ENCODE measurements at places on chromosomes 2 and 18.

- DNase-seq = no peak
Measured at GRCh38 chr2:15808204-15808910, 132.0 kb upstream of the MYCN start.

- DNase-seq = no peak
Measured at GRCh38 chr2:214328941-214329340, 81.9 kb upstream of the VWC2L start.

GRCh38 chr18:72762515-72763122, 105.2 kb downstream of the NETO1 start:
- DNase-seq = no peak

GRCh38 chr2:134683561-134684112, 35.2 kb downstream of the TMEM163 start:
- no peak for DNase-seq

GRCh38 chr2:223386189-223386588, 216.0 kb downstream of the SCG2 start:
- DNase-seq = no peak

DNA sequence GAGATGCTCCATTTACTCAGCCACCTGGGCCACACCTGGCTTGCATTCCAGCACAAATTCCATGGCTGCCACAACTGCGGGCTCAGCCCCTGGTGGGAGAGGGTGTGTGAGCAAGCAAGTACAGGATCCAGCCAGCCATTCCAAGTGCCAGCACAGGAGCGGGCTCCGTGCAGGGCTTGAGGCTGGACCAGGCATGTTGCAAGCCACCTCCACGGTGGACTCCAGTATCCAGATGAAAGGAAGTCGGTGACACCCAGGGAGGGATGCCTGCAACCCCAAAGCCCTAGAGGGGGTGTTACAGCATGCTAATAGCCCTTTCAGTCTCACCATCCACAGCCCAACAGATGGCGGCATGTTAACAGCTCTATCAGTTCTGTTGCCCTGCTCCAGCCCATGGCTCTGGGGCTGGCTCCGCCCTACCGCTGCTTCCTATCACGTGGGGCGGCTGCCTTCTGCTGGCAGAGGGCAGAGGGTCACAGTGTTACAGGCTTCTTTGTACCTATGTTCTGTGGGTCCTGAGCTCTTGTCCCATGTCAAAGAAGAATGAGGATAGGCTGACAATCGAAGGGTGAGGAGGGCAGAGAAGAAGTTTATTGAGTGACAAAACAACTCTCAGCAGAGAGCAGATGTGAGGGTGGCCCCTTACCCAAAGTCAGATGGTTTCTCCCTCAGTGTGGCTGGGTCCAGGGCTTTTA, 11.7 kb upstream of the GORASP2 start:
- no peak for DNase-seq

- DNase-seq = no peak
Measured at GRCh38 chr2:158717366-158718195, 77.5 kb upstream of the DAPL1 start.

DNA sequence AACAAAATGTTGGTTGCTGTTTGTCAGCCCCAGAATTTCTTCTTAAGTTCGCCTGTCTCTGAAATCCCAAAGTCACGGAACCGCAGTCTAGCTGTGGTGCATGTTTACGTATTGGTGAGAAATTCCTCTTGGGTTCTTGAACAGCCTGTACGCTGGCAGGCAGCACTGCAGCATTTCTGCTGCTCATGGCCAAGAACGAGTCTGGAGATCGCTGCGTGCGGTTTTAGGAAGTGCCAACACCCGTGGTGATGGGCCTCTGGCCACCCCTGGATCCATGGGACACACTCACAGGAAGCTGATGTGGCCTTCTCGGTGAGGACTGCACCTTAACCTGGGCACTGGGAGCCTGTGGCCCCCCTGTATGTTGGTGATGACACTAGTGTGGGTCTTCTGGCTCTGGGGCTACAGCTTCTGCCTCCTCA, 23.7 kb downstream of the ASB1 start:
- no peak for DNase-seq

GRCh38 chr18:43780782-43781340, 503.6 kb upstream of the SYT4 start:
- no peak for DNase-seq

GRCh38 chr2:149399934-149400615, 69.7 kb downstream of the LYPD6 start:
- no peak for DNase-seq

GRCh38 chr2:159256159-159256558, 30.3 kb downstream of the WDSUB1 start:
- no peak for DNase-seq

GRCh38 chr2:189304360-189304759, 124.8 kb upstream of the COL5A2 start:
- DNase-seq = peak; percentile 35

GRCh38 chr2:1636791-1637415, 107.4 kb downstream of the PXDN start:
- DNase-seq = no peak

- peak; percentile 68 for DNase-seq
Measured at GRCh38 chr2:64654063-64654811, 524 bp upstream of the SERTAD2 start.

DNA sequence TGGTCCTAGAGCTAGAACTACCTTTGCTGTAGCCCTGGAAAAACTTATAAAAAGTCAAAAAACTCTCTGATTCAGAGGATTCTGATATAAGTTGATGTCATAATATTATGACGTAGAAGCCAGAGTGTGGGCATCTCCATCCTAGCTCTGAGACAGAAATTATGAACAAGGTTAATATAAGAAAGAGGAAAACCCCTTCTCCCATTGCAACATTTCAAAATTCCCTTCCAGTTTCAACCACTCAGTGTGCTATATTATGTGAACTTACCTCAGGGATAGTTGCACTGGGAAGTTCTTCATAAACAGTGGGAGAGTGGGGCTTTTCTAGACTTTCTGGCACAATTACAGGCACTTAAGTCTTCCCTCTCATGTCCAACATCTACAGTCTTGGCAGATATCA, 171.6 kb downstream of the PIK3C3 start:
- no peak for DNase-seq

DNA sequence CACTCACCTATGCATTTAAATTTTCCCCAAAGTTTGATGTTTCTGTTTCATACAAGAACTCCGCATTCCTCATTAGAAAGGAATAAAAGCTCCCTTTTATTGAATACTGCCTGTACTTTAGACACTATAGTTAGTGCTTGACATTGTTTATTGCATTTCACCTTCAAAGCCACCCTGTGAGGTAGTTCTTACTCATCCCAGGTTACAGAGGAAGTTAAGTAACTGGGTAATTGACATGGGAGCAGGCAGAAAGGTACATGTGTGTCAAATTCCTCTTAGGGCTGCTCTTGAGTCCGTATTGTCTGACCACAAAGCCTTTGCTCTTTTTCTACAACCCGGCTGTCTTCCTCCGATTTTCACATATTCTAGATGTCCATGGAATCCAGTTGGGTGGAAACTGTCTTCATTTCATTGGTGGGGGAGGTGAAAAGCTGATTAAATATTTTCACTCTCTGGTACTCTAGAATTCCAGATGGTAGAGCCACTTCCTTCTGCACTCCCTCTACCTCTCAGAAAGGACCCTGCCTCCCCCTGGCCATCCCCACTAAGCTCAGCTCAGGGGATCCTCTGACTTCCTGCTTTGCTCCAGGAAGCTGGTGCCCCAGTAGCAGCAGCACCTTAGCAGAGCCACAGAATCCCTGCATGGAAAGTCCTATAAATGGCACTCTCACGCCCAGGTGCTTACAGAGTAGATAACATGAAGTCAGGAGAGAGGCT, 319.2 kb downstream of the LRATD1 start:
- DNase-seq = no peak

GRCh38 chr2:218694405-218695145, 16.1 kb upstream of the TTLL4 start:
- no peak for DNase-seq

- no peak for DNase-seq
Measured at GRCh38 chr2:15094161-15094560, 461.6 kb downstream of the LRATD1 start.

DNA sequence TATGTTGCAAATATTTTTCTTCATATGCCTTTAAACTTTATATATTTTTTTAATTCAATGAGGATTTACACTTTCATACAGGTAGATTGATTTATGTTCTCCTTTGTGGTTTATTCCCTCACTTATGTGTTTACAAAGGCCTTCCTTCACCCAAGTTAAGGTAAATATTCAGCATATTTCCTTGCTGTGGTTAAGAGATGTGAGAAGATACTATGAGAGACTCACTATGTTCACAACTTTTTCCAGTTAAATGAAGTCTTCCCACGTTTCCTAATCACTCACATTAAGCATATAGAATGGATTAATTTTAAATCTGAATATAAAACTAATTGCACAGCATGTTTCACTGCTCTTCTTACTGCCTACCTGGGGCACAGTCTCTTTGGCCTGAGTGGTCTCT, 597 bp downstream of the PECR start:
- no peak for DNase-seq

- no peak for DNase-seq
Measured at GRCh38 chr2:219380926-219381325, 6.8 kb downstream of the DNPEP start.

GRCh38 chr2:27738349-27739057, 33.0 kb upstream of the MRPL33 start:
- DNase-seq = no peak

DNA sequence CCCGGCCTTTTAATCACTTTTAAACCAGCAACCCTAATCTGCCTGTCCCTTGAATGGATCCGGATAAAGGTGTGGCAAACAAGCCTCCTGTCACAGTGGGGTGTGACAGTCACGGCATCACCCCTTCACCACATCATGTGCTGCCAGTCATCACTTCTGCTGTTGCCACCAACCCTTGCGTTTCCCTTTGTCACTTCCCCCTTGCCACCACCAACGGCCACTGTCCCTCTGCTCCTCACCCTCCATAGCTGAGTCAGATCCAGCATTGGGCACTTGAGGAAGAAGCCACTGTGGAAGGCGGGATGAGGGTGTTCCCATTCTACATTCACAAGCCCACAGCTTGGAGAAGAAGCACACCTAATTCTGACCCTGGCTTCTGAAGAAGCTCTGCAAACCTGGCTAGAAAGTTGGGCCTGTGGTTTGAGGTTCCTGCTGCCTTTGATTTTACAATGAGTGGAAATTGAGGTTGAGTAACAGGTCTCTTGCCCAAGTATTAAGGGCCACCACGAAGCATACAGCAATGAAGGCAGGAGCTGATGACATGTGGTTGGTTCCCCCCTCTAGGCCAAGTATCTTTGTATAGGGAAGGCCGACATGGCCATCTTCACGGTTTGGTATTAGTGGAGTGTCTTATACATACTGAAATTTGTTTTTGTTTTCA, 22.9 kb upstream of the DARS1 start:
- DNase-seq = peak; percentile 47

DNA sequence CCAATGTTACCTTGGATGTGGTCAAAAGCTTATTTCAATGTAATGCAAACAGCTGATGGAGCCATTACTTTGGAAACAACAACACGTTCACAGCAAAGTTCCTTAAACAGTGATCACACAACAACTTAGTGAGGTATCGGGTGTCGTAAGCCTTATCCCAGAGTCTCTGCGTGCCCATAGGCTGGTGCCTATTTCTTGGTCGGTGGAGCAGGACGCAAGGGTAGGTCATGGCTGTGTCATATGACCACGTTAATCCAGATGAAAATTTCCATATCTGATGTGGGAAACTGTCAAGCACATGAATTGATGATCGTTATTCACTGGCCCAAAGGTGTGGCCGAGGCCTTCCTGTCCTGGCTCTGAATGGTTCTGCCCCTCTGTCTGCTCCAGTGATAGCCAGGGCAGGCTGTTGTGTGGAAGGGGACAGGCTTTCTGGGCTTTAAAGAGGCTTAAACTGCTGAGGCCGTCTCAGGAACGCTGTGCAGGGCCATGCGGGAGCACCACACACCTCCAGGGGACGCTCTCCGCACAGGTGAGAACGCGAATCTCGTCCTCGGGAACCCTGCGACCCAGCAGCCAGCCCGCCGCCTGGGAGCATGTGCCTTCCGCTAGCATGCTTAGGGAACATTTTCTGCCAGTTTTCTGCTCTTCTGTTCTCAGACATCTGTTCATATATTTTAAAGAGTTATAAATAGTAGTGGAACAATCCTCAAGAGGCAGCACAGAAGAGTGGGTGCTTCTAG, 90.6 kb downstream of the KCTD1 start:
- DNase-seq = no peak

DNA sequence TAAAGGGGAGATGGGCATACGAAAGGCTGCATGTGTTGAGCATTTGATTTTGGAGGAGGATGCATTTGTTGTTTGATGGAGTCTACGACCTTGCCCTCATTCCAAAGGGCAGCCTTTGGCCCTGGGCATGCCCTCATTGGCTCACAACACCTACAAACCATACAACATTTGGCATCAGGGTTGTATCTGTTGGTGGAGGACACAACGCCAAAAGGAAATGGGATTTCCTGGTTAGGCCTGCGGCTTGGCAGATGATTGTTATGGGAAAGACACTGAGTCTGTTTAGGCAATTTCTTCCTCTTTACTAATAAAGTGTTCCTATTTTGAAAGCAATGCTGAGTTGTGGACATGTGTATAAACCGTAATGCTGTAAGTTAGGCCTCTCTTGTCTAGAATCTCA, 246.9 kb downstream of the LDLRAD4 start:
- no peak for DNase-seq

DNA sequence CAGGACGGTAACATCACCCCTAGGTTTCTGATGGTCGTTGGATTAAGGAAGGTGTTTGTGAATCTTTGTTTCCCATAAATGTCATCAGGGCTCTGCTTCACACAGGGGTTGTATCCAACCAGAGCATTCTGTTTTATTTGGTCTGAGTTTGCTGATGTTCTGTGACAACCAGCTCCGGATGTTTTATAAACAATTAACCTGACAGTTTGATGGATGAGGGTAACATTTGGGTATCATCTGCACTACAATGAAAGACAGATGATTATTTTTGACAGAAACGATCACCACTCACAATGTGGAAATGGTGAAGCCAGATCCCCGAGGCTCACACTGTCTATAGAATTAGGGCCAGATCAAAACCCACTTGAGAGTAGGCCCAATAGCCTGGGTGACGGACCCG, 107.1 kb downstream of the CDC42EP3 start:
- no peak for DNase-seq

DNA sequence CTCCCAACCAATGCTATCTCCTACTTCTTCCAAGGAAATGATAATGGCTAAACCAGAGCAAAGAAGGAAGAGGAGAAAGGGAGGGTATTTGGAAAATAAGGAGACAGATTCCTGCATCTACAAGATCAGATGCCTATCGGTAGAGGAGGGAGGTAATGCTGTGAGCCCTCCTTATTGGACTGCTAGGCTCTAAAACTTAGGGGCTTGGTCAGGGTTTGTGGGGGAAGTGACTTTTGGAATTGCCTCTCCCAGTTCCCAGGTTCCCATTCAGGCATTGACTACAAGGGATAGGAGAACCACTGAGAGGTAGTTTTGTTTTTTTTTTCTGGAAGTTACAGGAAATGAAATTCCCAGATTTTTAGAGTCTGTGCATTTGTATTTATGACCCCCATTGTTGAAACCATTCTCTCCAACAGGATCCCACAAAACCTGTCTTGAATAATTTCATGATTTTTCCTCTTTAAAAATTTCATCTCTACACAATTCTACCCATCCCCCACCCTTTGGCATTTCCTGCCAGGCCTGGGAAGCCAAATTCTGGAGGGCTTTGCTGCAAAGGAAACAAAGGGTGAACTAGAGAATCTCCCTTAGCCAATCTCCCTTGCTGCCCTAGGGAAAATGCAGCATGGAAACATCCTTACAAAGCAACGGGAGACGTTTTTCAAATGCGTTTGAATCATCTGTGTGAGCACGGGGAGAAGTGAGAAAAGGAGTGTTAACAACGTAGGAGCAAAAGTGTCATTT, 282.1 kb upstream of the EPAS1 start:
- no peak for DNase-seq

Data from stimulated activated CD8-positive, alpha-beta memory T cell treated with anti-CD3 and anti-CD28 coated beads, Interleukin-7, amount 100 ng/mL, for 48 hours (primary cell).